ENCODE measurements at places on chromosomes 4 and X. TPM values are rescaled to one million over a fixed set of nuclear protein-coding genes. Genes with fewer than 3 reads are reported as not detected.

TMEM35A gene
- total RNA-seq = not detected

BMPR1B gene
- total RNA-seq = 0.38 TPM

MAGEA12 gene
- total RNA-seq = not detected

PLS3 gene
- 269 TPM for total RNA-seq

TLR2 gene
- 62.1 TPM for total RNA-seq

IL1RAPL2 gene
- not detected for total RNA-seq

POU4F2 gene
- total RNA-seq = not detected

USP17L19 gene
- not detected for total RNA-seq

BEX5 gene
- not detected for total RNA-seq

MID1IP1 gene
- 46.2 TPM for total RNA-seq

LRRC66 gene
- not detected for total RNA-seq

SMIM10L2A gene
- total RNA-seq = 0.33 TPM

TMPRSS11F gene
- not detected for total RNA-seq

NXF2 gene
- total RNA-seq = not detected

MAMLD1 gene
- total RNA-seq = 7.3 TPM

KIAA1210 gene
- total RNA-seq = under 0.01 TPM

NELFA gene
- total RNA-seq = 17.6 TPM

DCAF4L1 gene
- total RNA-seq = 0.22 TPM

FATE1 gene
- total RNA-seq = not detected

MAGEC2 gene
- not detected for total RNA-seq

CLNK gene
- total RNA-seq = not detected

F8A2 gene
- total RNA-seq = not detected

SLC25A53 gene
- total RNA-seq = 10.6 TPM

UGT2B15 gene
- total RNA-seq = not detected

CTAG1B gene
- total RNA-seq = not detected

RNF150 gene
- 8.6 TPM for total RNA-seq

USP51 gene
- total RNA-seq = 2.0 TPM

SLC34A2 gene
- total RNA-seq = not detected

OTUD6A gene
- total RNA-seq = not detected

PNMA6E gene
- not detected for total RNA-seq

TLL1 gene
- 9.6 TPM for total RNA-seq

OTC gene
- not detected for total RNA-seq

CDX4 gene
- not detected for total RNA-seq

ARSJ gene
- 1.2 TPM for total RNA-seq

ENOX2 gene
- 23.2 TPM for total RNA-seq

ARAF gene
- total RNA-seq = 40.3 TPM

CFAP47 gene
- total RNA-seq = 0.22 TPM

DNASE1L1 gene
- 22.2 TPM for total RNA-seq

TMEM31 gene
- total RNA-seq = not detected

GABRA4 gene
- not detected for total RNA-seq

TRIM60 gene
- not detected for total RNA-seq

PGAM4 gene
- total RNA-seq = not detected

LSM6 gene
- total RNA-seq = 47.6 TPM
